Left renal pelvis (tissue), 4 donors: ENCODE measurements at places on chromosomes 3 and 15. TPM values are rescaled to one million over a fixed set of nuclear protein-coding genes. Genes with fewer than 3 reads are reported as not detected.

MKRN2 gene
- 47.4 TPM for polyA plus RNA-seq

NEIL1 gene
- 10.3 TPM for polyA plus RNA-seq

SQOR gene
- polyA plus RNA-seq, result 24.5 TPM

SLC12A1 gene
- 407 TPM for polyA plus RNA-seq

STRIT1 gene
- polyA plus RNA-seq, result 2.3 TPM

FOXB1 gene
- polyA plus RNA-seq, result not detected

C3orf85 gene
- 17.5 TPM for polyA plus RNA-seq

FANCD2OS gene
- polyA plus RNA-seq, result 0.52 TPM

ATP13A5 gene
- polyA plus RNA-seq, result 0.38 TPM

NR2E3 gene
- 0.94 TPM for polyA plus RNA-seq
